Activated CD8-positive, alpha-beta memory T cell treated with anti-CD3 and anti-CD28 coated beads, Interleukin-2, amount 10 ng/mL, durations not matched to agents 7 days and 5 days (primary cell): ENCODE measurements at places on chromosomes 6 and 20. TPM values are rescaled to one million over a fixed set of nuclear protein-coding genes. Genes with fewer than 3 reads are reported as not detected.

GPR63 gene
- 3.1 TPM for total RNA-seq

STMND1 gene
- not detected for total RNA-seq

SNAP91 gene
- not detected for total RNA-seq

RUNX2 gene
- 9.3 TPM for total RNA-seq

CTAGE9 gene
- total RNA-seq: not detected
